ENCODE measurements at places on chromosomes 5 and 9. TPM values are rescaled to one million over a fixed set of nuclear protein-coding genes. Genes with fewer than 3 reads are reported as not detected.

GRCh38 chr9:96079779-96080178, 204.3 kb downstream of the ERCC6L2 start:
- peaks cover 29% of the 10 kb centered on the region for H3K4me1 ChIP-seq
- H3K27ac ChIP-seq: no peak overlapping the region
- no peak overlapping the region for H3K4me3 ChIP-seq
- peak; percentile 62 for DNase-seq

- H3K36me3 ChIP-seq: peaks cover 8% of the 10 kb centered on the region
- DNase-seq: no peak
Observed at GRCh38 chr5:159083548-159084452, 15.9 kb downstream of the EBF1 start.

DNA sequence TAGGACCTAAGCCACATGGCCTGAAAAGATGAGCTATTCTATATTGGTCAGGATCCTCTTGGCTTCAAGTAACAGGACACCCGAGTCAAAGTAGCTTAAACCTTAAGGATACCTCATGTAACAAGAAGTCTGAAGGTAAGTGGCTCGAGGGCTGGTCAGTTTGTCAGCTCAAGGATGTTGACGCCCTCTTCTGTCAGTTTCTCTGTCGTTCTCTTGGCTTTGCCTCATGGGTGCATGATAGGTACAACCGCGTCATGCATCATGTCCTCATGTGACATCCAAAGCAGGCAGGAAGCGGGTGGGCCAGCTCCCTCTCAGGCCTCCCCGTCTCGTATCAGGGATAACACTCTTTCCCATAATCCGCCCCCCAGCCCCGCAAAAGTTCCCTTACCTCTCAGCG, 22.1 kb upstream of the TCERG1 start:
- H3K36me3 ChIP-seq: no peaks in the 10 kb centered on the region
- no peak for DNase-seq
- no peaks in the 10 kb centered on the region for H3K4me1 ChIP-seq

- peaks cover 25% of the 10 kb centered on the region for H3K4me1 ChIP-seq
- peaks cover 13% of the 10 kb centered on the region for H3K36me3 ChIP-seq
- peak within 1 kb of the TSS; percentile 59 for H3K4me3 ChIP-seq
- no peaks in the 10 kb centered on the region for H3K27me3 ChIP-seq
- H3K27ac ChIP-seq: peak within 1 kb of the TSS; percentile 93
- peak; percentile 81 for DNase-seq
Observed at GRCh38 chr5:9545992-9546851, at the start of gene SEMA5A. TSS of gene SEMA5A (minus strand) at chr5:9546075. CDS start at chr5:9379946, 166,129 bp downstream.

GRCh38 chr9:18935541-18935940, 97.5 kb downstream of the SAXO1 start:
- no peak overlapping the region for H3K4me3 ChIP-seq
- peaks cover 8% of the 10 kb centered on the region for H3K4me1 ChIP-seq
- H3K27me3 ChIP-seq: no peaks in the 10 kb centered on the region

GRCh38 chr9:73270967-73271721, 119.5 kb downstream of the ANXA1 start:
- DNase-seq: no peak
- H3K27ac ChIP-seq: no peak overlapping the region
- no peaks in the 10 kb centered on the region for H3K4me1 ChIP-seq
- no peaks in the 10 kb centered on the region for H3K36me3 ChIP-seq

GRCh38 chr5:72507907-72508238, 663 bp upstream of the ZNF366 start:
- H3K27me3 ChIP-seq: no peaks in the 10 kb centered on the region
- no peaks in the 10 kb centered on the region for H3K36me3 ChIP-seq
- H3K27ac ChIP-seq: peak overlapping the region; percentile 70
- no peak for DNase-seq

DNA sequence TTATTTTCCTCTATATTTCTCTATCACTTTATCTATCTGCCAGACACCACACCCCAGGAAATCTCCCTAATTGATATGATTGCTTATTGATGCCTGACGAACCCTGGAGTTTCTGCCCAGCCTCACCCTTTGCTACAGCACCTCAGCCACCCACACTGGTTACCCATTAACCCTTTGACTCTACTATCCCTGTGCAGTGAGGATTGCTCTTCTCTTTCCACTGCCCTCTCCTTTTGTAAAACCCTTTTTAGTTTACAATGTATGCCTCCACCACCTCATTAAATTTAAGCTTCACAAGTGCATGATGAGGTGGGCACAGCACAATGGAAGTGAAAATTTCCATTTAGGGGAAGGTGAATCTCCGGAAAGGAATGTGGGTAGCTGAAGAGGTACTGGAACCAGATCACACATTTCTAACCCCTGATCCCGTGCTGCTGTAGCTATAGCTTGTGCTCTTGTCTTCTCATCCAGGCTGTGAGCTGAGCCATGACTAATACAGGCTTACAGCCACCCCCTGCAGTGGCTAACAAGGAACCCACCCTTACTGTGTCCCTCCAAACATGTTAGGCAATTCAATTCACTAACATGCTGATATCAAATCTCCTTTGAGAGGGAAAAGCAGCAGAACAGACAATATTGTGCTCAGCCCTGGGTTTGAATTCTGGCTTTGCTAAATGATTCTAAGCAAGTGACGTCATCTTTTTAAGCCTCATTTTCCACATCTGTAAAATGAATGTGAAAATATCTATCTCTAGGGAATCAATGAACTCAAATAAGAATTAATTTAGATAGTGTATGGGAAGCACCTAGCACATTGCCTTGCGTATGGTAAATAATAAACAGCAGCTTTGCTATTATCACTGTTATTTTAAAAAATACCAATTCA, 186.9 kb upstream of the TRIM32 start:
- H3K27me3 ChIP-seq: no peaks in the 10 kb centered on the region
- H3K27ac ChIP-seq: no peak overlapping the region
- DNase-seq: no peak
- H3K36me3 ChIP-seq: no peaks in the 10 kb centered on the region
- H3K4me1 ChIP-seq: no peaks in the 10 kb centered on the region
- no peak overlapping the region for H3K4me3 ChIP-seq

The STKLD1 gene
- 0.82 TPM for total RNA-seq

The GTF3C4 gene
- total RNA-seq: 18.7 TPM

The IL5 gene
- not detected for total RNA-seq

The LECT2 gene
- total RNA-seq: not detected

The SOX30 gene
- not detected for total RNA-seq

Data from lung (tissue), 17 donors.